Nasal cavity respiratory epithelium epithelial cell of viscerocranial mucosa (primary cell): ENCODE measurements at places on chromosomes 3 and 15. TPM values are rescaled to one million over a fixed set of nuclear protein-coding genes. Genes with fewer than 3 reads are reported as not detected.

The CDV3 gene
- 268 and 308 TPM in 2 replicates for total RNA-seq

The MAP6D1 gene
- total RNA-seq, result 0.68 and 2.3 TPM in 2 replicates

The OXNAD1 gene
- total RNA-seq, result 24.4 and 25.6 TPM in 2 replicates

The C3orf22 gene
- total RNA-seq, result not detected in 2 replicates

The CASR gene
- total RNA-seq, result not detected in 2 replicates

The LINGO1 gene
- under 0.01 TPM in 1 of 2 replicates, not detected in the other for total RNA-seq

The CHRD gene
- total RNA-seq, result not detected in 2 replicates

The SLC12A1 gene
- not detected in 2 replicates for total RNA-seq

The STARD5 gene
- 5.1 and 13.6 TPM in 2 replicates for total RNA-seq

The PATL2 gene
- under 0.01 and 0.36 TPM in 2 replicates for total RNA-seq

The HIGD1A gene
- 180 and 234 TPM in 2 replicates for total RNA-seq

The HTR3E gene
- not detected in 2 replicates for total RNA-seq

The CAPN3 gene
- 0.68 and 4.6 TPM in 2 replicates for total RNA-seq

The LDHAL6B gene
- total RNA-seq, result not detected in 2 replicates

The CLDN18 gene
- total RNA-seq, result not detected in 2 replicates

The SKOR1 gene
- under 0.01 and 0.14 TPM in 2 replicates for total RNA-seq

The PAK6 gene
- total RNA-seq, result 10.6 and 20.3 TPM in 2 replicates

The TTC21A gene
- total RNA-seq, result 0.34 and 2.0 TPM in 2 replicates

The TIPIN gene
- 15.6 and 16.7 TPM in 2 replicates for total RNA-seq

The ATP6V1A gene
- 73.1 and 73.5 TPM in 2 replicates for total RNA-seq

The TNNC1 gene
- 0.68 TPM in 1 of 2 replicates, not detected in the other for total RNA-seq

The ADAMTSL3 gene
- total RNA-seq, result under 0.01 and 0.07 TPM in 2 replicates

The MAGEL2 gene
- not detected in 2 replicates for total RNA-seq

The OSBPL10 gene
- 26.4 and 28.4 TPM in 2 replicates for total RNA-seq

The C3orf85 gene
- total RNA-seq, result not detected in 2 replicates

The GPR62 gene
- under 0.01 TPM in 1 of 2 replicates, not detected in the other for total RNA-seq

The ANKRD63 gene
- total RNA-seq, result not detected in 2 replicates

The ASB14 gene
- total RNA-seq, result not detected in 2 replicates

The ACTC1 gene
- not detected in 2 replicates for total RNA-seq

The MEIS2 gene
- total RNA-seq, result 14.7 and 15.9 TPM in 2 replicates

The MST1R gene
- 21.9 and 24.4 TPM in 2 replicates for total RNA-seq

The CAMK1 gene
- 3.1 and 11.3 TPM in 2 replicates for total RNA-seq

The GRK7 gene
- total RNA-seq, result 0.07 TPM in 1 of 2 replicates, not detected in the other

The CYP11A1 gene
- under 0.01 and 0.07 TPM in 2 replicates for total RNA-seq

The PLA2G4B gene
- 6.6 and 17.1 TPM in 2 replicates for total RNA-seq

The GASK1A gene
- 0.50 and 1.4 TPM in 2 replicates for total RNA-seq

The FETUB gene
- not detected in 2 replicates for total RNA-seq
